Bronchial epithelial cell (primary cell): ENCODE measurements at places on chromosomes 6 and 20. TPM values are rescaled to one million over a fixed set of nuclear protein-coding genes. Genes with fewer than 3 reads are reported as not detected.

Gene PNLDC1
- 0.13 and 0.26 TPM in 2 replicates for total RNA-seq

Gene CRISP2
- total RNA-seq: not detected in 2 replicates

Gene GMPR
- 0.26 and 0.53 TPM in 2 replicates for total RNA-seq

Gene MYCT1
- 0.13 and 0.53 TPM in 2 replicates for total RNA-seq

Gene CSE1L
- total RNA-seq: 53.3 and 60.8 TPM in 2 replicates

Gene LBP
- total RNA-seq: not detected in 2 replicates

Gene LGSN
- under 0.01 TPM in 2 replicates for total RNA-seq

Gene SDC4
- 211 and 272 TPM in 2 replicates for total RNA-seq

Gene RSPH9
- under 0.01 and 0.13 TPM in 2 replicates for total RNA-seq

Gene GHRH
- not detected in 2 replicates for total RNA-seq

Gene NOX3
- total RNA-seq: not detected in 2 replicates

Gene LZTS3
- total RNA-seq: 11.3 and 20.0 TPM in 2 replicates

Gene MRAP2
- 0.13 and 0.26 TPM in 2 replicates for total RNA-seq

Gene SLC32A1
- total RNA-seq: under 0.01 TPM in 1 of 2 replicates, not detected in the other

Gene IPCEF1
- under 0.01 and 0.26 TPM in 2 replicates for total RNA-seq

Gene MAP7
- 30.8 and 50.4 TPM in 2 replicates for total RNA-seq

GRCh38 chr6:117072781-117073180 lies 192.6 kb upstream of the VGLL2 start:
- no peak for DNase-seq

DNA sequence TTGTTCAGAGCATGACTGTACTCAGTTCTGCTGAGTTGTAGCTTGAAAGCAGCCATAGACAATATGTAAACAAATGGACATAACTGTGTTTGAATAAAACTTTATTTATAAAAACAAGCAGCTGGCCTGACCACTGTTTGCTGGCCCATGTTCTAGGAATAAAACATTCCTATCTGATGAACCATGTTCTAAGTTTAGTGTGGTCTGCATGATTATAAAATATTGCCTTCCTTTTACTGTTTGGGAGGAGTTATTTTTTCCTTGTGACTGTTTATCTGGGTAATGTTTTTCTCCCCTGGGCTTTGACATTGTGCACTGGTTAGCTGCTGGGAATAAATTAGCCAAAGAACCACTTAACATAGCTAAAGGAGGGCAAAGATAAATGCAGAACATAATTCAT lies 55.1 kb downstream of the CDS2 start:
- DNase-seq: no peak

- no peak for DNase-seq
These were observed 396.2 kb downstream of the RFPL4B start for GRCh38 chr6:112743323-112743722.

DNA sequence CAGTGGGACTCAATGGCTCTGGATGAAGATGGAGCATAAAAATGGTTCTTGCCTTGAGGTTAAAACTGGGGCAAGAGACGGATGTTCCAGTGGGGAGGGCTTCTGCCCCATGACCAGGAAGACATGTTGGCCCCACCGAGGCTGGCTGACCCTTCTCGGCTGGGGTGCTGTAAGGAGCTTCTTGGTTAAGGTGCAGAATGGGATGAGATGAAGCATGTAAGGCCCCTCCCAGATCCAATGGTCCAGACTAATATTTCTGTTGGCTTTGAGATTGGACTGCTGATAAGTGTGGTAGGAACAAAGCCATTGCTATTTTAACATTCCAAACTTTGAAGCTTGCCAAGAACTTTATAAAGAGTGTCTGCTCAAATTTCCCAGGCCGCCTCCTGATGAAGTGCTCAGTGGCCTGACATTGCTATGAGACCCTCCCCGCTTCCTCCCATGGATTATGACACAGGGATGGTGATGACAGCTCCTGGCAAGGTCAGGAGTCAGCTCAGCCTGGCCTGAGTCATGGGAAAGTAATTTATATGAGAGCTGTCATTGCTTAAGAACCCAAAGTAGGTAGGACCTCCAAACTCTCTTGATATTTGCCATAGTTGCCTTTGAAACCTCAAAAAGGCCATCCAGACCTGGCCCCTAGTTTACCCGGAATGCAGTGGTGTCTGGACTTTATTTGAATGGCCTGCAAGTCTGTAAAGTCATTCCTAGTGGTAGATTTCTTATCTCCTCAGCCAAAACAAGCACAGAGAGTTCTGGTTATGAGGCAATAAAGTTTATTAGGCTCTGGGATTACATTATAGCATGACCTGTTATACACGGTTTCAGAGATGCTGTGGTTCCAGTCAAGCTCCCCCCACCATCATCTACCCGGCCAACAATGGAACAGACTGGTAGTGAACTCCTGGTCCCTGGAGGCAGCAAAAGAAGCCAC lies 55.2 kb downstream of the TGM2 start:
- DNase-seq: peak; percentile 87

GRCh38 chr6:134840086-134840867 lies 109.6 kb downstream of the ALDH8A1 start:
- DNase-seq: no peak

- DNase-seq: no peak
These were observed 36.6 kb downstream of the TBC1D32 start for GRCh38 chr6:121297694-121298093.

GRCh38 chr20:52346797-52347196 lies 155.2 kb upstream of the ZFP64 start:
- peak; percentile 7 for DNase-seq

- no peak for DNase-seq
These were observed 19.9 kb upstream of the CCN5 start for GRCh38 chr20:44695295-44695673.

DNA sequence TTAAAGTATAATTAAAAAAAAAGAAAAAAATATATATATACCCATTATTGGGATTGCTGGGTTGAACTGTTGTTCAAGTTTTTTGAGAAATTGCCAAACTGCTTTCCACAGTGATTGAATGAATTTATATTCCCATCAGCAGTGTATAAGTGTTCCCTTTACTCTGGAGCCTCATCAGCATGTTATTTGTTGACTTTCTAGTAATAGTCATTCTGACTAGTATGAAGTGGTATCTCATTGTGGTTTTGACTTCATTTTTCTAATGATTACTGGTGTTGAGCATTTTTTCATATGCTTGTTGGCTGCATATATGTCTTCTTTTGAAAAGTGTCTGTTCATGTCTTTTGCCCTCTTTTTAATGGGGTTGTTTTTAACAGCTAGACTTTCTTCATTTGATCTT lies 1260.8 kb upstream of the GJE1 start:
- DNase-seq: peak; percentile 87

DNA sequence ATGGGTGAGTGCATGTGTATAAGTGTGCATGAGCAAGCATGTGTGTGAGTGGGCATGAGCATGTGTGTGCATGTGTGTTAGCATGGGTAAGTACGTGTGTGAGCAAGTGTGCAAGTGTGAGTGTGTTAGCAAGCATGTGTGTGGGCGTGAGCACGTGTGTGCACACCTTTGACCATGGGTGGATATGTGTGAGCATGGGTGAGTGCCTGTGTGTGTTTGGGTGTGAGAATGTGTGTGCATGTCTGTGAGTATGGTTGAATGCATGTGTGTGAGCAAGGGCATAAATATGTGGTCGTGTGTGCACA lies 84.6 kb downstream of the DLL1 start:
- DNase-seq: no peak

DNA sequence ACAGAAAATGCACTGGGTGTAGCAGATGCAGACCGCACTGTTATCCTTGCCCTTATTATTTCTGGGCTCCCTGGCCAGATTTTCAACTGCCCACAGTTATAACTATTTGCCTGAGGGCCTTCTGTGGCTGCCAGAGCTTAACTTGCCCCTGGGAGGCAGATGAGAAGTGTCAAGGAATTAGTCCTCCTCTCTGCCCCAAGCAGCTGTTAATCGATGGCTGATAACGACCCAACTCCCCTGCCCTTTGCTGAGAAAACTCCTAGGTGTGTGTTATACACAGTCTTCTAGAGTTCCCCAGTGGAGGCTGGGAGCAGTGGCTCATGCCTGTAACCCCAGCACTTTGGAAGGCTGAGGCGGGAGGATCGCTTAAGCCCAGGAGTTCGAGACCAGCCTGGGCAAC lies 44.4 kb upstream of the SHLD1 start:
- no peak for DNase-seq

- no peak for DNase-seq
These were observed 102.5 kb downstream of the PLCB1 start for GRCh38 chr20:8234580-8234979.

GRCh38 chr20:59437601-59438031 lies 137.2 kb downstream of the EDN3 start:
- no peak for DNase-seq

DNA sequence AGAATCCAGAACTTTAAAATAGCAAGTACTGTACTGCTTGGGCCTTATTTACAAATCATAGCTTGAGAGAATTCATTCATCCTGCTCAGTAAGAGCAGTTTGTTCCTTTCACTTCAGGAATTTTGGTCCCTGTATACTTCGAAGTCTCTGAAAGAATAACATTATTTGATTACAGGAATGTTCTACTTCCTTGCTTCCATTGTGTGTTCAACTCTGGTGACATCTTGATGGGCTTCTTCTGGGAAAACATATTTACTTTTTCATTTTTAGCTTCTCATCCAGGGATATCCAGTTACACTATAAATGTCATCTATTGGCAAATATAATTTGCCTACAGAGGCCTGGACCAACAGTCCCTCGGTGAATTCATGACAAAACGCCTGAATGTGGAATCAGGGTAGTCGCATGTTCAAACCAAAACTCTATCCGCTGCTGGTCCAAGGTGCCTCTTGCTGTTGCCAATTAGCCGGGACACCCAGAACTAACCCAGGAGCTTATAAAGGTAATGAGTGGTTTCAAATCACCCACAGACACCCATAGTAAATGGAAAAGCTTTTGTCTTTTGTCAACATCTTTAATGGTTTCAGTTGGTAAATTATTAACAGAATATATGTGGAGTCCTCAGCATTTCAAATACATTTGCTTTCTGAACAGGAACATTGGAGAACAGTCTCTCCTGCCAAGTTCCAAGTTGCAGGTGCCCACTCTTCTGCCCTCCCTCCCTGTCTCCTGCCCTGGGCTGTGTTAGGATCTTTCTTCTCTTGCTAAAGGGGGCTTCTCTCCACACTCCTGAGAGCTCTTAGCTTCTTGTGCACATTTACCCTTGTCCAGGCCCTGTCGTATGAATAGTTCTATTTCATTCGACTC lies 162.5 kb upstream of the CITED2 start:
- no peak for DNase-seq

DNA sequence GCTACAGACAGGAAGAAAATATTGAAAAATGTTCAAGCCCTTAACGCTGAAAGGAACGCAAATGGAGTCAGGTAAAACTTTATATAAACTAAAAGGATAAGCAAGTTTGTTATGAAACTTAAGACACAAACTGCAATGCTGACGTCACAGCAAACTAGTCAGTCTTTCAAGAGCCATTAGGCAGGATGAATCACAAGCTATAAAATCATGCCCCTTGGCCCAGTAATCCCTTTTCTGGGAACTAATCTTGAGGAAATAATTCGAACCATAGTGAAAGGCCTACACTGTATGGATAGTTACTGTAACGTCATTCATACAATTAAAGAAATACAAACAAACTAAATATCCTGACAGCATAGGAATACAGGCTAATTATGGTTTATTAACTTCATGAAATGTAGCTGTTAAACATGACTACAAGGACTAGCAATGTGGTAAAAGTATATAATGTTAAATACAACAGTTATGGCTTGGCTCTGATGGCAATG lies 42.7 kb upstream of the HINT3 start:
- peak; percentile 96 for DNase-seq

- DNase-seq: no peak
These were observed 109.7 kb downstream of the VEGFA start for GRCh38 chr6:43879722-43880121.

DNA sequence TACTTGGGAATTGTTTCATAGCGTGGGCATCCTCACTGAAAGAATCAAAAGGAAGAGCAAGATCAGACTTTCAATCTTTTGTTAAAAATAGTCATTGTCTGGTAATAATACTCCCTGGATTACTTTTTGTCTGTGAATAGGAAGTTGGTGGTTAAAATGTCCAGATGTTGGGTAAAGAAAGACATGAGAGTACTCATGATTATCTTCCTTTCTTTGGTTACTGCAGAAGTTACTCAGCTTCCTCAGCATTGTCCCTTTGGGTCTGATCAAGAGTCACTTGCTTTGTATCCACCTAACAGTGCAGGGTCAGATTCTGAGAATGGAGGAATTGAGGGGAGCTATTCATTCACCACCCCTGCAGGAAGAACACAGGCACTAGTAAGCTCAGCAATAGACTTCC lies 54.6 kb downstream of the RIN2 start:
- no peak for DNase-seq

DNA sequence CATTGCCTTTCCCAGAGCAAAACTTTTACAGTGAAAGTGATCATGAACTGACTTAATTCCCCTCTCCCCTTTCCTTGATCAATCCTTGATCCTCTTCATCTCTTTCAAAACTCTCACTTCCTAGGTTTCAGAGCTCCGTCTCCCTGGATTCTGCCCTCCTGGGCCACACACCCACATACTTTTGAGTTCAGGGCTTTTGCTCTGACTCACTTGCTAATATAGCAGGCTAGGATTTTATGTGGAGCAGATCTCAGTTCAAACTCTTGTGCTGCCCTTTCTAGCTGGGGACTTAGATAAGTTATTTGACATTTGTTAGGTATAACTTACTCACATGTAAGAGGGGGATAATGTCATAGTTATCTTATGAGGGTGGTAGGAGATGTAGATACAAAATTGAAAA lies 109.1 kb upstream of the MLIP start:
- DNase-seq: peak; percentile 37

- DNase-seq: peak; percentile 27
These were observed 14.3 kb upstream of the SLC22A3 start for GRCh38 chr6:160333841-160334240.

GRCh38 chr6:168441434-168442391 lies 729 bp downstream of the SMOC2 start:
- DNase-seq: no peak

DNA sequence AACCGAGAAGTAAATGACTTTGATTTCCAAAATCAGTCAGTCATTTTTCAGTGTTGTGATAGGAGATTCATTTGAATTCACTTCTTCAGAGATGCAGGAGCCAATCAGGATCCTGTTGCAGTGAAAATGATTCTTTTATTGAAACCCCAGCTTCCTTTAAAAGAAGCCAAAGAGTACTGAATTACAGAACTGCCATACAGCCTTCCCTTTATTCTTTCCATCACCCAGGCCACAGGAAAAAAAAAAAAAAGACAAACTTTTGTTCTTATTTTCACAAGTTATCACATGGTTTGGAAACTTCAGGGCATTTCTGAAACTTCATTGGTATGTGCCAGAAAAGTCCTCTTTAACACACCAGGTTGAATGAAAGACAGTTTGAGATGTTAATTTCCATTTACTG lies 1.8 kb upstream of the CARMIL1 start:
- DNase-seq: no peak

DNA sequence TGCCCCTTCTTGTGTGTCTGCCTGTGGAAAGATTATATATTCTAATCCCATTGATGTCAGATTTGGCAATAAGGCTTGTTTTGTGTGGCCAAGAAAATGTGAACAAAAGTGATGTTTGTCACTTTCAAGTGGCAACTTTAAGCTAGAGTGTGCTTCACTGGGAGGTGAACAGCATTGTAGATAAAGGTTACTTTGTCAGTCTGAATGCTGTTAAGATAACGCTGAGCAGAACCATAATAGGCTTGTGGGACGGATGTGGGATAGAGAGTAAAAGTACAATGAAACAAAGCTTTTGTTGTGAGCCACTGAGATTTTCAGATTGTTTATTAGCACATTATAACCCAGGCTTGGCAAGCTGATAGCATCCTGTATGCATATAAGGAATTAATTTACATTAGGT lies 303.8 kb upstream of the MAN1A1 start:
- DNase-seq: no peak

GRCh38 chr6:112007805-112008204 lies 46.1 kb upstream of the CCN6 start:
- no peak for DNase-seq
